Activated T-cell treated with anti-CD3 and anti-CD28 coated beads, Interleukin-2, amount 50 U/mL, for 48 hours (primary cell): ENCODE measurements at places on chromosomes 5 and 9.

- no peak for DNase-seq
Observed at GRCh38 chr9:78791779-78792178, 494.9 kb downstream of the PSAT1 start.

GRCh38 chr9:18580151-18580550, 106.2 kb downstream of the ADAMTSL1 start:
- no peak for DNase-seq

DNA sequence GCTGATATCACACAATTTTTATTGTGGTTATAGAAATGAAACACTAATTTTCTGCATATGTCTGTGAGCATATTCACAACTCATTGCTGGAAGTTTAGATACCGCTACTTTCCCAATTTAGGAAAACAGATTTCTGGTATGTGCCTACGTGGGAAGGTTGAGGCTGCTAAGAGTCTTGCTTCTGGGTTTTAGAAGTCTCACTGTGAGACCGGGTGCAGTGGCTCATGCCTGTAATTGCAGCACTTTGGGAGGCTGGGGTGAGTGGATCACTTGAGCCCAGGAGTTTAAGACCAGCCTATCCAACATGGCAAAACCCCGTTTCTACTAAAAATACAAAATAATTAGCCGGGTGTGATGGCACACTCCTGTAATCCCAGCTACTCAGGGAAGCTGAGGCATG, 39.6 kb downstream of the UBAP1 start:
- no peak for DNase-seq

- DNase-seq = no peak
Observed at GRCh38 chr5:137415231-137415681, 83.9 kb downstream of the SPOCK1 start.

DNA sequence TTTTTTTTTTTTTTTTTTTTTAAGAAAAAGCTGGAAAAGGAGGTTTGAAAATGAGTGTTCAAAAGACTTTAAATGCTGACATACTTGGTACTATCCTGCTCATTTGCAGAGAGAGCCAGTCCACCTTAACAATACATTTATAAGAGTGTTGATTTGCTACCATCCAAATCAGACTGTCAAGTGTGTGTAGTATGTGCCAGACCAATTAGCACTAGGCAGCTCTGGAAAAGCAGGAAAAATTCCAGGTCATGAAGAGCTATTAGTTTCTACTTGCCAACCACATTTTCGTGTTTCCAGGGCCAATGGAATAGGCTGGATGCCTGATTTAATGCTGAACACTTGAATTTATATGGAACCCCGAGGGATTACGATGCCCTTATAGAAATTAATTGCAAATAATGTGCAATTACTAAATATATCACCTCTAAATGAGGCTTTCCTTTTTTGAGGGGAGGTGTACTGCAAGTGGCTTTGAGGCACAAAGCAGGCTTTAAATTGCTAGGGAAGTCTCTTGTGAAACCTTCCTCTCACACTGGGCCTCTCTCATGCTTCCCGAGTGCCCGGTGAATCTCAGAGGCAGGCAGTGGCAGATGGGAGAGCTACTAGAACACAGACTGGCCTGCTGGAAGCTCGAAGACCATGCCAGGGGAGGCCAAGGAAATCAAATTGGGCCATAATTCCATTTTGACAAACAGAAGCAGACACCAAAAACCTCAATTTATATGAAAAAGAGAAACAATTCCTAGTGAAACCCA, 178.7 kb downstream of the PPP2R2B start:
- DNase-seq = no peak

DNA sequence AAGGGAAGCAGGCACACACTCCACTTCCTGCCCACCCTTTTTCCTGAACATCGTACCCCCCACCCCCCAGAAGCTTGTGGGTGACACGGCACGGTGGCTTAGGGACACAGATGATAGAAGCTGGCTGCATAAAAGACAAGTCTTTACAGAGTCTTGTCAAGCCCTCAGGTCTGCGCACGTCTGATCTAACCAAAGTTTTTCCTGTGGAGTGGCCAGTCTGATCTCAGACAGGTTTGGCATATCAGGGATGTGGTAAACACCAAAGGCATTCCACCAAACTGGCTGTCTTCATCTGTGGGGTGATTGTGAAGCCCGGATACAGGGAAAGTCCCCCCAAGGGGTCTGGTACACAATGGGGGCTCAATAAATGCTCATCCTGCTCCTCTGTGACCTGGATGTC, 50.0 kb downstream of the CRB2 start:
- DNase-seq = no peak

GRCh38 chr5:157366741-157367674, 93.0 kb upstream of the NIPAL4 start:
- no peak for DNase-seq

DNA sequence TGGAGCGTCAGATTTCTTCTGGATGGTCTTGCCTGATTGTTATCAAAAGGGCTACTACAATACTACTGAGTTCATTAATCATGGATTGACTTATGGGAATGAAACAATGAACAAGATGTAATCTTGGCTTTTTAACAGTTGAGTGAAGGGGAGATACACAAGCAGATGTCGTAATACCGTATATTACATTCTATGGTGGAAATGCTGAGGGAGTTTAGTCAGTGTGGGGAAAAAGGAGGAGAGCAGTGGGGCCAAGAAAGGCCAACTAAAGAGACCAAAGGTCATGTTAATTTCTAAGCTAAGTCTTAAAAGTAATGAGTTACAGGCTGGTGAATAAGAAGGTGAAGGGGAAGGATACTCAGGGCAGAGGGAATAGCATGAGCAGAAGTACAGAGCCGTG, 29.0 kb upstream of the PSAT1 start:
- DNase-seq = no peak

- no peak for DNase-seq
Observed at GRCh38 chr9:107059220-107059619, 196.3 kb downstream of the ZNF462 start.

- DNase-seq = no peak
Observed at GRCh38 chr5:101080462-101081240, 177.6 kb upstream of the ST8SIA4 start.

DNA sequence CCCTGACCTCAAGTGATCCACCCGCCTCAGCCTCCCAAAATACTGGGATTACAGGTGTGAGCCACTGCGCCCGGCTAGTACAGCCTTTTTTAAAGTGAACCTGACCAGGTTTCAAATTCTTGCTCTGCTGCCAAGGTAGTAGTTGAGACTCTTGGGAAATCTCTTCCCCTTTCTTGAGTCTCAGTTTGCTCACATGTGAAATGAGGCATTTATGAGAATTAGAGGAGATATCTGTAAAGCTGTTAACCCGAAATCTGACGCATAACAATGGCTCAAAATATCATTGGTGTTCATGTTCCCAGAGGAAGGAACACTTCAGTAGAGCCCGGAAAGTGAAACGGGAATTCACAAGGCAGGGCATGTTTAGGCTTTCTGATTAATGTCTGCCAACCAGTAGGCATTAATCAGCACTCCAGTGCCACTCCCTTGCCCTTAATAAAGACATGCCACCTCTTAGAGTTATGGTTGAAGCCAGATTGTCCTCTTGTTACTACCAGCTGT, 1.5 kb downstream of the ARPC5L start:
- DNase-seq = no peak

DNA sequence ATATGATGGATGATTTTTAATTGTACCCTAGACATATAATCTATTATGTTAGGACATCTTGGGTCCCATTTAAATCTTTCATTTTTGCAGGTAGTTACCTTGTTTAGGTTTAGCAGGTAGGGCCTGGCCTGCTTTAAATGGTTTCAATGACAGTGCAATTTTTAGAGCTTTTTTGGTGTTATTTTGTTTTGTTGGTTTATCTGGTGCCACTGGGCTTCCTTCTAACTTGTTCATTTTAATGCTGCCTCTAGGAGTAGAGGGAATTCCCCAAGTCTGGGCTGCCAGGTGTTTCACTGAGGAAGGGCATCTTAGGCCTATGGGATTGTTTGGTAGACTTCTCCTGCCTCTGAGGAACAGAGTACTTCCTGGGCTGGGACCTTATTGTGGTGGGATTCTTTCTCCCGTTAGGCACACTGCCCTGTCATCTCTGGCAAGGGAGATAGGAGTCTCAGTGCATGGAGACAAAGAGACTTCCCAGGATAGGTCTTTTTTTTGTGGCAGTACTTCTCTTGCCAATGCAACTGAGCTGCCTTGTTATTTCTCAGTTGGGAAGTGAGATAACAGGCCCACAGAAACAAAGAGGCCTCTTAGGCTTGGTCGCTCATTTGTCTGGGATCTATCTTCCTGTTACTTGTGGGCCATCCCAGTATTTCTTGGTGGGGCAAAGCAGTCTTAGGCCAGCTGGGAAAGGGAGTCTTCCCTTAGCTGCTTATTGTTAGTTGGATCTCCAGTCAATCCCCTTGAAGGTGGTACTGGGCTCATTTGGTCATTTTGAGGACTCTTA, 282.9 kb downstream of the FER start:
- no peak for DNase-seq

GRCh38 chr5:113692891-113693457, 179.5 kb downstream of the YTHDC2 start:
- DNase-seq = no peak

DNA sequence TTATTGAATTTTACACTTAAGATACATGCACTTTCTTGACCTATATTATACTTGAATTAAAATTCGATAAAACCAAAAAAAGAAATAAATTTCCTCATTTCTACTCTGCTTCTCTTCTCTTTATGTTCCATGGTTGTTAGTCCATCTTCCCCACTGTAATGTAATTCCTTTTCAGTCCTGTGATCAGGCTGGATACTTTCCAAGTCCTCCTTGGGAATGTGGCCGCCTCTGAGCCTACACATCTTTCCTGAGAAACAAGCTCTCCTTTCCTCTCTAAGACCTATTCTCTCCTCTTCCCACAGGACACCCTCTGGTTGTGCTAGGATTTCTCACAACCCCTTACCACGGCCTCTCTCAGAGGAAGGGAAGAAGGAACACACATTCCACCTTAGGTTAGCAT, 285.1 kb downstream of the DNAH5 start:
- DNase-seq = no peak

- DNase-seq = no peak
Observed at GRCh38 chr9:80948066-80948465, 741.3 kb downstream of the TLE1 start.

- DNase-seq = no peak
Observed at GRCh38 chr9:10232352-10232930, 380.4 kb downstream of the PTPRD start.

- DNase-seq = no peak
Observed at GRCh38 chr5:108141676-108142075, 240.2 kb downstream of the FBXL17 start.

DNA sequence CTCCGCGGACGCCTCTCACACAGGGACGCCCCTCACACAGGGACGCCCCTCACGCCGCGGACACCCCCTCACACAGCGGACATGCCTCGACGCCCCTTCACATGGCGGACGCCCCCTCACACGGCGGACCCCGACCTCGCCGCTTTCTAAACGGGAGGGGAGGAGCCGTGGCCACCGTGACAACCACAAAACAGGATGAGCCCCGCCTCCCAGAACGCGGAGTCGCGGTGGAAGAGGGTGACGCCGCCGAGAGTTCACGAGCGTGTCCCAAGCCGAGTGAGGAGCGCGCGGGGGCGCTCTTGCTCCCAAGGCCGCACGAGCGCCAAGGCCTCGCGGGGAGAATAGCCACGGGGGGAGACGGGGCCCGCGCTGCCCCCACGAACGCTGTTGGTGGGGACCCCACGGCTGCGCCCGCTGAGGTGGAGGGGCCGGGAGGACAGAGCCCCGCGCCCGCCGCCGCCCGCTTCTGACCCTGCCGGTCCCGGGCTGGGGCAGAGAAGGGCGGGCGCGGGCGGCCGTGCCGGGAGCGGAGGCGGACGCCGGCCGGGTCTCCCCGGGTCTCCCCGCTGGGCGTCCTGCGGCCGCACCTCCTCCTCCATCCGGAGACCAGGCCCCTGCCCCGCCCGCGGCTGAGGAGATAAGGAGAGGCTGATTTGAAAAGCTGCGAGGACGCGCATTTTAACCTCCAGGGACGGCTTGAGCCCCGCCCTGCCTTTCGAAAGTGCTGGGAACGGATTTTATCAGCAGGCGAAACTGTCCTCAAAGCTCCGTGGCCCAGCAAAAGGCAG, 3.9 kb upstream of the NKD2 start:
- peak; percentile 58 for DNase-seq

GRCh38 chr9:117970276-117971050, 266.3 kb downstream of the TLR4 start:
- DNase-seq = no peak

GRCh38 chr5:135040333-135041144, 6.5 kb upstream of the PITX1 start:
- DNase-seq = peak; percentile 43

GRCh38 chr5:151495320-151495719, 47.9 kb downstream of the SLC36A1 start:
- DNase-seq = no peak
